Posterior cingulate gyrus (tissue), 11 donors: ENCODE measurements at places on chromosomes 6 and 20.

GRCh38 chr6:81749707-81750106 is 2.8 kb downstream of the TENT5A start:
- no peak for DNase-seq

GRCh38 chr20:47265214-47265613 is 91.3 kb downstream of the ZMYND8 start:
- DNase-seq: no peak

DNA sequence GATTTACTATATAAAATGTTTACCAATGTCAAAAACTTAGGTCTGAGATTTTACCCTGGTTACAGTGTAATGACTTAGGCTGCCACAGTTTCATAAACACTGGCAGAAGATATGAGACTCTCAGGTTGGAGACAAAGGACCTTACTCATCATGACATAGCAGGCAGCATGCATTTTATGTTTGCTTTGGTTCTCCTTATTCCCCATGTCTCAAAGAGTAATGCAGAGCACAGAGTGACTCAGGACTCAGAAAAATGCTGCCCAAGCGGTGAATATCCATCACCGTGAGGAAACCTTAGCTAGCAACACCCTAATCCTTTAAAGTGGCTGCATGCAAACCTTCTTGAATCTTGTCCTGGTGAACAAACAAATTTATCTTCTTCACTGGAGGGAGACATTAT is 112.1 kb upstream of the EYS start:
- no peak for DNase-seq

DNA sequence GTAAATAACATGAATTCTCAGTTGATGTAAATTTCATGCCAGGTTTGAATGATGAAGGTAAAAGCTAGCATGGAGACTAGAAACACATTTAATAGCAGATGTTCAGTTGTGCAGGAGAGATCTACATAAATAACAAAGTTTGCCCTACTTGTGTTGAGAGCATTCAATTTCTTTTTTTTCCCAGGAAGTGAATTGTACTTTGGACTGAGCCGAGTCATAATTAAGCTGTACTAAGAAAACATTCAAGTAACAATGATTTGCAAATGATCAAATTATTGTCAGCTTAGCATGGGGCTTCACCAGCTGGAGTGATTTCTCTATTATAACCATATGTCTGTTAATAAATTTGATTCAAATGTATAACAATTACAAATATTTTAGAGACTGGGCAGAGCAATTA is 893.5 kb upstream of the MAP3K7 start:
- no peak for DNase-seq

DNA sequence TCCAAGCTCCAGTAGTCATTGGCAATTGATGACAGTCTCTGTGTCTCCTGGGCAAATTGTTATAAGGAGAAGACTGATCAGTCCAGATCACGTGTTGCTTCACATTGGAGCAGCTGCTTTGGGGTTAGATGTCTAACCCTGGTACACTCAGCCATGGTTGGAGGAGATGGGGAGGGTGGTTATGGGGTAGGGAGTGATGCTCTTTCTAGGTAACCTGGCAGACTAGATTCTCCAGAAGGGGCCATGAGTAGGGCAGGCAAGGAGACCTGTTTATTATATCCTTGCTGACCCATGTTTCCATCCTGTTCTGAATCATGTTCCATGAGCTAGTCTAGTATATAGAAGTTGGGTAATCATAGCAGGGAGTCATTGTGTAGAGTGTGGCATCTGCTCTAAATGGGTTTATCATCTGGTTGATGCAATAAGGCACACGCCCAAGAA is 50.8 kb upstream of the BACH2 start:
- no peak for DNase-seq

GRCh38 chr20:18255526-18255925 is 32.8 kb upstream of the ZNF133 start:
- no peak for DNase-seq

DNA sequence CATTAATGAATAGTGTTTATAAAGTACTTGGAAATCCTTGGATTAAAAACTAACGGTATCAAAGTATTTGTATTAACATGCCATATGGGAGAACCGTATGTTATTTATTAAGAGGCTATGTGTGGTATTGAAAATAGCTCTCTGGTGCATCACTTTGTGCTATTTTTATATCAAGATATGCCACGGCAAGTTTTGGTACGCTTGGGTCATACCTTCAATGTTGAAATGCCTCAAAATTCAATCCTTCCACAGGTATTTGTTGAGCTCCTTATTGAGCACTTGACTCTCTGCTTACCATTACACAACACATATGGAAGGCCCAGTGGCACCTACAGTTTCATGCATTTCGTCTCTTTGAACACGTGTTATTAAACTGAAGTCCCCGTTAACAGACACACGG is 647.9 kb downstream of the KIF16B start:
- no peak for DNase-seq

DNA sequence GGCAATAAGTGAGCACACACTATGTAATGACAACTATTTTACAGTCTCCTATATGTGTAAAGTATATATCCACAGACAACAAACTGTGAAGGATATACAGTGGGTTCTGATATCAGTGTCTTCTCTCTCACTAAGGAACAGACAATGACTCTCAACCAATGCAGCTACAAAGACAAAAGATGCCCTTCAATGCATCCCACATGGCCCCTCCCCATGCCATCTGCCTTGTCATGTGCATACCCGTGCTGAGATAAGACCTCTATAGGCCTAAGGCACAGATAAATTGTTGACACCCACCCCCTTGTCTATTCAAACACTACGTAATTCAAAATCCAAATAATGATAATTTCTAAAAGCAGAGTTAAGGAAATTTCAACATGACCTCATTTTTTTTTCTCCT is 1123.5 kb upstream of the MAP3K7 start:
- DNase-seq: no peak

DNA sequence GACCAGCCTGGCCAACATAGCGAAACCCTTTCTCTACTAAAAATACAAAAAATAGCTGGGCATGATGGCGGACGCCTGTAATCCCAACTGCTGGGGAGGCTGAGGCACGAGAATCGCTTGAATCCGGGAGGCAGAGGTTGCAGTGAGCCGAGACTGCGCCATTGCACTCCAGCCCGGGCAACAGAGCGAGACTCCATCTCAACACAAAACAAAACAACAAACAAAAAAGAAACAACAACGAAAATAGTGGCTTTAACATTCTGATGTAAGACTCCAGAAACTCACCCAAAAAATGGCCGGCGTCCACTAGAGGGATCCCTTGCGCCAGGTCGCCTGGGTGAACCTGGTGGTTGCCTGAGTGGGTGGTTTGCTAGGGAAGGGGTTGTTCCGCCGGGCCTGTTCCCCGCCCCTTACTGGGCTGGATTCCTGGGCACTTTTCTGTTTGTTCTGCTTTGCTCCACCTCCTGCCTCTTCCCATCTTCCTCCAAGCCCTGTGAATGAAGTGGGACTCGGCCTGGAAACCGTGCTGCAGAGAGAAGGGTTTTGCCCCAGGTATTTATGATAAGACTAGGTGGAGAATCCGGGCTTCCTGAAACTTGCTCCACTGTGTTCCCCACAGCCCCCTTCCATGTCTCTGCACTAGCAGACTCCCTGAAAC is 1.5 kb downstream of the PABPC1L start:
- DNase-seq: no peak

DNA sequence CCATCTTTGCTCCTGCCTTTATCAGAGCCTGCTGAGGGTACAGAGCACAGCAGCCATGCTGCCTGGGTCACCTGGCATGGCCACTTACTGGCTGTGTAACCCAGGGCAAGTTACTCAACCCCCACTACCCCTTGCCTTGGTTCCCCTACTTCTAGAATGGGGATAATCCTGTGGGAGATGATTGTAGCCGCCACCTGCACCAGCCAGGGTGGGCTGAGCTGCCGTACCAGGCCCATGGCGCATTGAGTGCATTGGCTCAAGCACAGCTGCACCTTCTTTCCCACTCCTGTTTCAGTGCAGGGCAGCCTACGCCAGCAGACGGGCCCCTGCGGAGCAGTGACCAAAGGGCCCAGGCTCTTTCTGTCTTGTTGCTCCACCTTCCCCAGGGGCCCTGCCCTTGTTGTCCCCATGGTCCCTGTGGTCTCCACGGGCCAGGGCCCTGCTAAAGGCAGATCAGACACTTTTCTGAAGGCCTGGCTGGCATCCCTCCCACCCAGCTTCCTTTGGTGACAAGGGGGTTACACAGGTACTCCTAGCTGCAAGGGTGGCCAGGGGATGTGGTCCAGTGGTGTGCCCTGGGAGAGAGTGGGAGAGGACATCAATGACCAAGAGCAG is 159.4 kb upstream of the MLN start:
- no peak for DNase-seq

- DNase-seq: no peak
These were observed 60.0 kb downstream of the CNKSR3 start for GRCh38 chr6:154450498-154450897.

GRCh38 chr6:129499843-129500219 is 210.1 kb downstream of the ARHGAP18 start:
- no peak for DNase-seq

- DNase-seq: no peak
These were observed 22.9 kb downstream of the FAM110A start for GRCh38 chr20:856361-856775.

DNA sequence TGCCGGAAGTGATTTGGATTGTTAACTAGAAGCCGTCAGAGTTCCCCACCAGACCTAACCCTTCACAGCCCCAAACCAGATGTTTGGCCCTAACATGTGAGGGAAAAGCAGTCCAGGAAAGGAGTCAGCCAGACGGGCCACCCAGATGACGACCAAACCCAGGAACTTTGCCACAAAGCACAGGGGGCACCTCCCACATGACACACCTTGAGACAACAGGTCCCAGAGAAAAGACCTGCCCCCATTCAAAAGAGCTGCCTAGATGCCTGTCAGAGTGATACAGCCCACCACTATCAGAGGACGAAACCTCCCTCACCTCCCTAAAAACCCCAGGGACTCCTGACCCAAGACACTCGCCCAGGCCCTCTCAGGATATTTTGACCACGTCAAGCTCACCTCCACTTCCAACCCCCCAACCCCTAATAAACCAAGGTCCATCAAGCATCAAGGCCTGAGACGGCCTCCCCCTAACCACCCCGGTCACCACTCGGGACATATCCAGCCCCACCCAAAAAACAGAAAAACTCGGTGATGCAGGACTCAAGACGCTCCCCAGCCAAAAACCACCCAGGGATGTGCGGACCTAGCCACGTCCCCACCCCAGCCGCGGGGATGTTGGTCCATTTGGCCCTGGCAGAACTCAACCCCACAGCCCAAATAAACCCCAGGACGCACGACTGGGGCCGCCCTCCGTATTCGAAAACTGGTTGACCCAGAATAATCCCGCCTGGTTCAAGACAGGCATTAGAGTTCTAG is 662 bp downstream of the ZNF343 start:
- DNase-seq: no peak

DNA sequence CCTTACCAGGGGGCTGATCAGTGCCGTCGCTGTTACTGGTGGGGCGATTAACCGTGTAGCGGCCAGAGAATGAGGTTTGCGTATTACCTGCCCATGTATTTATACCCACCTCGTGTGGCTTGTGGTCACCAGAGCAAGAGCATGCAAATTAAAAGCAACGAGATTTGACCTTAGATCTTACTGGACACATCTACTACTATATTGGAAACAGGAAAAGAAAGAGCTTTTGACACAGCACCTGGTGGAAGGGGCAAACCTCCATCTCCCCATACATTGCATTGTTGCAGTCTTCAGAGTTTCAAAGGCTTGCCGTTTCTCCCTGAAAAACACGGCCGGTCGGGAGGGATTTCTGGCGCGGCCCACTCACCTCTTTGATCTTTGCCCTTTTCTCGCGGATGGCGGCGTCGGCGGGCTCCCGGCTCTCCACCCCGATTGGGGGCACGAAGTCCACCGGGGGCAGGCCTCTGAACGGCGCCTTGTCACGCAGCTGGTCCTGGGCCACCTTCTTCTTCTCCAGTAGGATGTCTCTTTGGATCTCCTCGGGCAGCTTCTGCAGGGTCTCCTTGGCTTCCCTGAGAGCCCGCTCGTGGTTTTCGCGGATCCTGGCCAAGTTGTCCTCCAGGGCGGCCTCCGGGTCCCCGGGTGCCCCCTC is 1.3 kb downstream of the MAN1A1 start:
- no peak for DNase-seq

DNA sequence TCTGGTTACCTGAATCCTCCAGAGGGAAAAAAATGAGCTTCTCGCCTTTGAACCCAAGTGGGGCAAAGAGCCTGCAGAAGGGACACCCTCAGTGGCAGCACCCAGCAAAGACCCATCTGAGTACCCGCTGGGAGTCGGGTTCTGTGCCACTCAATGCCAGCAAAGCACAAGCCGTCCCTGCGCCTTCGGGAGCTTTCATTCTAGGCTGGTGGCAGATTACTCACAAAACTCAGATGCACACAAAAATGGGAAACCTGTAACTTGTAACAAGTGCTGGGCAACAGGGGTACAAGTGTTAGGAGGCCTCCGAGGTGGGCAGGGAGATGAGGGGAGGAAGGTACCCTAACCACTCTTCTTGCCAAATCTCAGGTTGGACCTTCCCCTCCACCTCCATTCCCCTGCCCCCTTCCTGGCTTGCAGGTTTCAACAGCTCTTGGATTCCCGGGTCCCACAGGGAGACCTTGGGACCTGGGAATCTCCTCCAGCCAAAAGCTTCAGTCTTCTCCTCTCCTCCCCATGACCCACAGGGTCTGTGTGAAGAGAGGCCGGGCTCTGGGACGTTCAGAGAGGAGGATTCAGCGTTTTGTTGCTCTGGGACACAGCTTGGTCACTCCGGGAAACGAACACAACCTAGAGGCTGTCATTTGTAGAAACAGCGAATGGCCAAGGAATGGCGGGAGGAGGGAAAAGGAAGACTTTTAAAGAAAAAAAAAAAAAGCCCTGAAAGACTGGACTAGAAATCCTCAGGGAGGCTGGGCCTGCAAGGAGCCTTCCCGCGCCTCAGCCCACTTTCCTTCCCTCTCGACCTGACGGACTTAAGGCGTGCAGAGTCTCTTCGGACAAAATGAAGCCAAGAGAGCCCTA is 1.2 kb upstream of the PARD6B start:
- no peak for DNase-seq

DNA sequence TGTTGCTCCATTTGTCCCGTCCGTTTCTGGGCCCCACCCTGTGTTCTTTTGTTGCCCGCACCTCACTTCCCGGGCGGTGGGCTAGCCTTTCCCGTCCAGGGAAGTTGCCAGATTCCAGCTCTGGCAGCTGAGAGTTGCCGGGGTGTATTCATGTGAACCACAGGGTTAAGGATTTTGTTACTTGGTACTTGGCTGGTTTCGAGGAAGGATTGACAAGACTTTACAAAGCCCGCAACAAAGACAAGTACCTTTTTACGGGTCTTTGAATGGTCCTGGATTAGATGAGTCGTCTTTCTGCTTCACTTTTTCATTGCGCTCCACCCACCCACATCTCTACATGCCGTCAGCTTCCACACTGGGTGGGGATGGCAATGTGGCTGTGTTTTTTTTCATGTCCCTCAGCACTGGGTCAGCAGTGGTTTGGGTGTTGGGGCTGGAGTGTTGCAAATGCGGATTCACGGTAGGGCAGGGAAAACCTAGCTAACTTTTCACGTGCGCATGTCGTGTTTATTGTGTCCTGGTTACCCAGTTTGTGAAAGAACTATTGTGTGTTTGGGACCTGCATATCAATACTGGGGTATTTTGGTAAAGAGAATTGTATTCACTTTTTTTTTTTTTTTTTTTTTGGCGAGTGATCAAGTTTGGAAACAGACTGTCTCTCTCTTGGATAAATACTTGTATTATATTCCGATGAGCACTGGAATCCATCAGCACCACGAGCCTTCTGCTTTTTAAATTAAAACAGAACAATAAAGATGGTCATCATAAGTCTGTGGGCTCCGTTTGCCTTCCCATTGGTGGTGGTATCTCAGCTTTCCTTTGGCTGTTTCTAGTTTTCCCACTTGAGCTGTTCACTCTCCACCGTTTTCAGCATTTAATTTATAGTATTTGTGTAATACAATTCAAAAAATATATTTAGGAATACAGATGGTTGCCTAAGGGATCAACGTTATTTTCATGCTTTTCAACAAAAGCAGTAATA is 1.2 kb downstream of the DUSP22 start:
- DNase-seq: no peak
